ENCODE measurements at places on chromosomes 5 and 9. TPM values are rescaled to one million over a fixed set of nuclear protein-coding genes. Genes with fewer than 3 reads are reported as not detected.

DNA sequence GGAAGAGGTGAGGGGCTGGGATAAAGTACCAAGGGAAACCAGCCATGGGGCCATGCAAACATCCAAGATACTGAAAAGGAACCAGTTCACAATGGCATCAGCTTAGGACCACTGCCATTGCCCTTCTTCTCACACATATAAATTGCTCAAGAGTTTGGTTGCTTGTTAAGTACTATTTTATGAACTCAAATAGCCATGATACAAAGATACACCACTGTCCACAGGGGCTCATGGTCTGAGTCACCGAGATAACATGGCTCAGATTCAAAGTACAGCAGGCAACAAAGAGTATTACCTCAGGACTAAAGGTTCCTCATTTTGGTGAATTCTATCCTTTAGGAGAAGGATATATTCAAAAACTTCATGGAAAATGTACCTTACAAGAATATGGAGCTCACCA lies 55.6 kb downstream of the FANCC start:
- H3K27ac ChIP-seq: no peak overlapping the region
- no peaks in the 10 kb centered on the region for H3K36me3 ChIP-seq
- no peak overlapping the region for H3K4me3 ChIP-seq
- peak; percentile 54 for DNase-seq
- H3K27me3 ChIP-seq: no peaks in the 10 kb centered on the region

GRCh38 chr9:2967766-2968165 lies 123.9 kb upstream of the PUM3 start:
- peaks cover 4% of the 10 kb centered on the region for H3K27me3 ChIP-seq
- no peaks in the 10 kb centered on the region for H3K4me1 ChIP-seq
- no peaks in the 10 kb centered on the region for H3K36me3 ChIP-seq

DNA sequence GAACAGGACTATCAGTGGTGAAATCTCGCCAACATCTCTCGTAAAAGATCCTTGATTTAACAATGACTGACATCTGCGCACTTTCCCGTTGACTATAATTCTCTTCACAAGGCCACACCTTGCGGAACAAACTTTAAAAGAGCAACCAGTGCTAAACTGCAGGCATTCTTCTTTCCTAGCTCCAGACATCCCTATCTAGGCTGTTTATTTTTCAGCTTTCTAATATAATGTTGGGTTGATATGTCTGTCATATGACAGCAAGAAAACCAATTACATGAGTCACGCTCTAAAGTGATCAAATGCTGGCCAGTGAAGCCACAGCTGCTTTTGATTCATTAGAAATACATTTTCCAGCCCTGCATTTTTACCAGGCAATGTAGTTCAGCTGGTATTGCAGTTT lies 162.5 kb downstream of the ELAVL2 start:
- no peak overlapping the region for H3K27ac ChIP-seq
- no peaks in the 10 kb centered on the region for H3K27me3 ChIP-seq
- DNase-seq: peak; percentile 47
- H3K4me1 ChIP-seq: no peaks in the 10 kb centered on the region

- no peaks in the 10 kb centered on the region for H3K36me3 ChIP-seq
- no peak for DNase-seq
- H3K4me3 ChIP-seq: no peak overlapping the region
- H3K27ac ChIP-seq: no peak overlapping the region
- no peaks in the 10 kb centered on the region for H3K27me3 ChIP-seq
- no peaks in the 10 kb centered on the region for H3K4me1 ChIP-seq
Observed at GRCh38 chr5:114434396-114435219, 72.7 kb downstream of the KCNN2 start.

GRCh38 chr9:18463991-18464390 lies 10.0 kb upstream of the ADAMTSL1 start:
- peaks cover 11% of the 10 kb centered on the region for H3K4me1 ChIP-seq
- no peak overlapping the region for H3K27ac ChIP-seq
- H3K27me3 ChIP-seq: no peaks in the 10 kb centered on the region

GRCh38 chr9:81083067-81083466 lies 606.3 kb downstream of the TLE1 start:
- peak overlapping the region; percentile 35 for H3K27ac ChIP-seq
- no peak overlapping the region for H3K4me3 ChIP-seq
- peaks cover 17% of the 10 kb centered on the region for H3K4me1 ChIP-seq

DNA sequence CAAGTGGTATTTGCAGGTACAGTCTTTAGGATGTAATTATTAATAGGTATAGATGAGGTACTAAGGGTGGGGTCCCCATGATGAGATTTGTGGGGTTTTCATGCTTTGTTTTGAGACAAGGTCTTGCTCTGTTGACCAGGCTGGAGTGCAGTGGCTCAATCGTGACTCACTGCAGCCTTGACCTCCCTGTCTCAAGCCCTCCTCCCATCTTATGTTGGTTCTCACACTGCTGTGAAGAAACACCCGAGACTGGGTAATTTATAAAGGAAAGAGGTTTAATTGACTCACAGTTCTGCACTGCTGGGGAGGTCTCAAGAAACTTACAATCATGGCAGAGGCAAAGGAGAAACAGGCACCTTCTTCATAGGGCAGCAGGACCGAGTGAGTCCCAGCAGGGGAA lies 217.5 kb downstream of the CDK5RAP2 start:
- no peak overlapping the region for H3K27ac ChIP-seq
- peak; percentile 19 for DNase-seq
- H3K36me3 ChIP-seq: no peaks in the 10 kb centered on the region
- H3K27me3 ChIP-seq: no peaks in the 10 kb centered on the region
- peaks cover 7% of the 10 kb centered on the region for H3K4me1 ChIP-seq

C1QTNF3 gene
- total RNA-seq: 0.95 TPM
